ENCODE measurements at places on chromosomes 1 and 21.

DNA sequence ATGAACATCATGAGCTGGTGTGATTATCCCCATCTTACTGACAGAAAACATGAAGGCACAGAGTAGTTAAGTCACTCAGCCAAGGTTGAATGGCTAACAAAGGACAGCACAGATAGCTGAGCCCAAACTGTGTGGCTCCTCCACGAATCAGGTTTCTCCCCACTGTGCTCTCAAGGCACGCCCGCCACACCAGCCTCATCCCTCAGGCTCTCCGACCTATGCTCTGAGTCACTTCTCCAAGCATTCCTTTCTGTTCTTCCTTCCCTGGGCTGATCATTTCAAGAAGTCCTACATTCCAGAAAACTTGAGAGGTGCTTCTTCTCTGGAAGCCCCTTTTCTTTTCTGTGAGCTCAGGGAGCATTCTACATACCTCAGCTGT, 25.3 kb upstream of the SDC3 start:
- no peak for DNase-seq

DNA sequence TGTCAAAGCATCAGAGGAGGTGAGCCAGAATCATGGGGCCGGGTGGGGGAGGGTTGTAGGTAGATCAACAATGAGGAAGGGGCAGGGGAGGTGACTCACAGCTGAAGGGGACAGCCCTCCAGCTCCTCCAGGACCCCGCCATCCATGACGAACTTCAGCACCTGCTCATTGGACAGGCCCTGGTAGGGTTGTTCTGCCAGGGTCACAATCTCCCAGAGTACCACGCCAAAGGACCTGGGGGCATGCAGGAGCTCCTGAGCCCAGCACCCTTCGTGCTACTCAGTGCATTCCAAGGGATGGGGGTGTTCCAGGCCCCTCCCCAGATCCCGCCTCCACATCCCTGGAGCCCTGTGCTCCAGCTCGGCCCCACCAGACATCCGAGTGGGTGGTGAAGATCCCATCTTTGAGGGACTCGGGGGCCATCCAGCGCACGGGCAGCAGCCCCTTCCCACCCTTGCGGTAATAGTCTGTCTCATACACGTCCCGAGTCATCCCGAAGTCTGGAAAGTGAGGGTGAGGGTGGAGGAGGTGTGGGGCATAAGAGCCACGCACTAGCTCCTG, 17.5 kb downstream of the INSRR start:
- no peak for DNase-seq

- no peak for DNase-seq
Measured at GRCh38 chr1:202628646-202629215, 81.5 kb downstream of the SYT2 start.

- DNase-seq: no peak
Measured at GRCh38 chr1:7427605-7428300, 343.3 kb upstream of the VAMP3 start.

DNA sequence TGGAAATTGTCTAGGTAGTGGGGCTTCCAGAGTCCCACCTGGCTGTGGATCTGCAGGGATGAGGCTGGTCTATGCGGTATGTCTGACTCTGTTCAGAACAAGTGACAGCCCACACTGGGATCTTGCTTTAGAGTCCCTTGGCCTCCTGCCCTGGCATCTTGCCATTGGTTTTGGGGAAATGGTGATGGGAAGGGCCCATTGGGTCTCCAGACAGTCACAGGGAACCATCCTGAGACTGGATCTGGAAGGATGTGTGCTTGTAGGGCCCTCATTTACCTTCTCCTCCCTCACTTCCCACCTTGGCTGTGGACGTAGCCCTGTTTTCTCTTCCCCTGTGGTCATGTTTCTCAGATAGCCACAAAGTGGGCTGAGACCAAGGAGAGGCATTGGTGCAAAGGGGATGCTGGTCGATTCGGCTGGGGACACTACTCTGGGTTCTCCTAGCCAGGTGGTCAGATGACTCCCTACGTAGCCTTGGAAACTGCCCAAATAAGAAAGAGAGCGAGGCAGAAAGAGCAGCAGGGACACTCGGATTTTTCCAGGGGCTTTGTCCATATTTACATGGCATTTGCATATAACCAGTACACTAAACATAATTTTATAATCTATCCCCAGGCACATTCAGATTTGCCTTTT, 15.1 kb downstream of the SOX13 start:
- DNase-seq: no peak

DNA sequence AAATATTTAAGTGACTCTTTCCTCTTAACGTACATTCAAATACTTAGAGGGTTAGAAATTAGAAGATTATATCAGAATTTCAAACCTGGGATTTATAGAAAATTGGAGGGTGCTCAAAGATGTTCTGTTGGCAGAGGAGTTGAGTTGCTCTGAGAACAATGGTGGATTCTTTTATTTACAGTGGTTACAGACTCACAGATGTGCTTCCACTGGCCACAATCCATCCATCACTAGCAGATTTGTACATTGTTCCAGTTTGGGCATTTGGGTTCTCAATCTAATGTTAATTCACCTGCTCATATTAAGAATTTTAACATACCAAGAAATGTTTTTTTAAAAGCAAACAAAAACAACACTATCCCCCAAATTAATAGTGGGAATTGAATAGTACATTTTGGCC, 23.5 kb downstream of the DNAJC6 start:
- DNase-seq: no peak

GRCh38 chr1:76124196-76124595, 49.6 kb downstream of the ST6GALNAC3 start:
- no peak for DNase-seq

- DNase-seq: no peak
Measured at GRCh38 chr1:32868806-32869455, 1.8 kb downstream of the FNDC5 start.

GRCh38 chr1:93021539-93022134, 57.4 kb upstream of the MTF2 start:
- no peak for DNase-seq

DNA sequence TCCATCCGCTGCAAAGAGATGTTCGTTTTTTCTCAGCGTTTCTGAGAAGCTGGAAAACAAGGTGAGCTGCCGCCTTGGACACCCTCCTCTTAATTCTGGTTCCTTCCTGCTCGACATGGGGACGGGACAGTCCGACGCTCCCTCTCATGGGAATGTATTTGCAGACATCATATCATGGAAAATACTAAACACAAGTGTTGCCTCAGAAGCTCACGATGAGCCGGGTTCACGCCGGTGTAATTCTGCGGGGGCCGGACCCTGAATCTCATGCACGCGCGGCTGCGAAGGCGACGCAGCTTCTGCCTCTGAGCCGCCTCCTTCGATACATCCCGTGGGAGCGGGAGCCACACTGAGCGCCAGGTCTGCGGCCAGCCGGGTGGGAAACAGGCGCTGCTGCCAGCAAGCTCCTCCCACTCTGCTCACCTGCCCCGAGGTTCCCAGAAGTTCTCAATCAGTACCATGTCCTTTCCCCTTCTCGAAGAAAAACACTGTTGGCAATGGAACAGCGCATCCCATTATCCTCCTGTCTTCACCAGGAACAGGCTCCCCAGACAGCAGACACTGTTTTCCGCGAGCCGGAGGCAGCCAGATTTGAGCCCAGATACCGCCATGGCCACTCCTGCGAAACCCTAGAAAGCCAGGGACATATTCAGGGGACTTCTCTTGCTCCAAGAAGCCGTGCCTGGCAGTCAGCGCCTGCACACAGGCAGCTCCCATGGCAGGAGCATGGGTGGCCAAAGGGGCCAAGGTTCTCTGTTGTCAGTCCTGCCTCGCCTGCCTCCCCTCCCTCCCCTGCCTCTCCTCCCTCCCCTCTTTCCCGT, 98.0 kb downstream of the WDR4 start:
- DNase-seq: no peak

- no peak for DNase-seq
Measured at GRCh38 chr1:87227651-87228050, 101.0 kb upstream of the LMO4 start.

DNA sequence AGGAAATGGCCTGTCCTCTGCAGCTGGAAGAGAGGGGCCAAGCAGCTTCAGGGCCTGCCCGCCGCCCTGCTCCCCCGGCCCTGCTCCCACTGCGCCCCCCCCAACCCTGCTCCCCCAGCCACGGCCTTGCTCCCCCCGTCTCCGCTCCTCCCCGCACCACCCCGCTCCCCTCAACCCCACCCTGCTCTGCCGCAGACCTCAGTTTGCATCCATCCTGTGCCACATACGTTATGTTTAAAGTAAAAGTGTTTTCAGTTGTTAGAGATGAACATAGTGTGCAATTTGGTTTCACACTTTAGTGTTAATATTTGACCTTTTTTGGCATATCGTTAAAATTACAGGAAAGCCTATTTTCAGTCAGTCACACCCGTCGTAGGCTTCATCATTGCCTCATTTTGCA, 34.1 kb upstream of the DIP2A start:
- no peak for DNase-seq

All from non-pigmented ciliary epithelial cell (primary cell).